ENCODE measurements at places on chromosomes 6 and 20. TPM values are rescaled to one million over a fixed set of nuclear protein-coding genes. Genes with fewer than 3 reads are reported as not detected.

GRCh38 chr6:55694148-55694547 lies 115.2 kb upstream of the HMGCLL1 start:
- no peak overlapping the region for H3K27ac ChIP-seq
- H3K36me3 ChIP-seq = no peaks in the 10 kb centered on the region
- H3K4me3 ChIP-seq = no peak overlapping the region
- H3K27me3 ChIP-seq = no peaks in the 10 kb centered on the region

GRCh38 chr6:27865850-27866356 lies 46.3 kb downstream of the OR2B2 start:
- no peaks in the 10 kb centered on the region for H3K36me3 ChIP-seq
- no peaks in the 10 kb centered on the region for H3K27me3 ChIP-seq
- H3K27ac ChIP-seq = peak overlapping the region; percentile 97
- H3K4me1 ChIP-seq = peaks cover 18% of the 10 kb centered on the region
- DNase-seq = no peak

Gene RBPJL
- total RNA-seq = not detected

Gene GABRR2
- 2.9 TPM for total RNA-seq
